ENCODE measurements at places on chromosomes 6 and 20.

DNA sequence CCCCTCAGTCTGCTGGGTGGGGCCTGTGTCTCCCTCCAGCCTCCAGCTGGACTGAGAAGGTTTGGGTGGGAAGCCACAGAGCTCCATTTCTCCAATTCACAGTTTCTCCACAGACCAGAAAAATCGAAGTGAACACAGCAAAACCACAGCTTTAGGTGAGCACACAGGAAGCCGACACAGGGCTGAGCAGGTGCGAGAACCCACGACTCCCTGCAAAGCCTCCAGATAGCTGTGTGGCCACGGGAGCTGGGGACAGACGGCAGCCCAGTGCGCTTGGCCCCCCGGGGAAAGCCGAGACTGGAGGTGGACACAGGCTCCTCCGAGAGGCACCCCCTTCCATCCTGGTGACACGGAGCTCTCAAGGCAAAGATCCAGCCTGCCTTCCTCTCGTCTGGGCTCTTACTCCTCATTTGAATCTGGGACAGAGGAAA lies 29.0 kb upstream of the MPC1 start:
- DNase-seq: no peak

GRCh38 chr6:30829639-30830255 lies 54.6 kb upstream of the DDR1 start:
- DNase-seq: no peak

- no peak for DNase-seq
Observed at GRCh38 chr6:21885532-21886114, 292.1 kb downstream of the SOX4 start.

DNA sequence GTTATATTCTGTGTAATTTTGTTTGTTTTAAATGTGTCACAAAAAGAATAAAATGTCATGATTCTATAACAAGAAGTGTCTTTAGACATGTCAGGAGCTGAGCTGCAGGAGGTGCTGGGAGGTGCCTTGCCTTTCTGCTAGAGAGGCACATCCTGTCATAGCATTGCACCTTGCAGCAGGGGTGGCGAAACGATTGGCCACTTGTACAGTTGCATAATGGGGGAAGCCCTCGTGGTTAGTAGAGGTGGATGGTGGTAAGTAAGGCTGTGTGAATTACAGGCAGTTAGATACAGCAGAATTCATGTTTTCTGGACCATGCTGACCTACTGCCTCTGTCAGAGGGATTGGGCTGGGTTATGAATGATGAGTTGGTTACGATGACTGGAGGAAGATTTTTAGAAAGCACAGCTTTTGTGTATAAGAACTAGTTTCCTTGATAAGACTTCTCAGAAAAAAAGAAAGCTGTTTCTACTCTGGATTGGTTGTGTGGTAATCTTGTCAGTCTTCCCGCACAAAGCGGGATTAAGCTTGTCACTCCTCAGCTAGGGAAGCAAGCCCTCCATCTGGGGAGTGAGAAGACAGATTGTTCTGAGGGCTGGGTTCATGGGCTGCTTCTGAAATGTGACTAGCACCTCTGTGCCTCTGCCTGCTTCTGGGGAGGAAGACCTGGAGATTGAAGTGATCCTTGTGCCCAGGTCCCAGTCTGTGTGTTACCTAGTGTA lies 74.9 kb downstream of the FOXO3 start:
- no peak for DNase-seq

GRCh38 chr6:42333612-42334011 lies 116.0 kb upstream of the MRPS10 start:
- no peak for DNase-seq

- no peak for DNase-seq
Observed at GRCh38 chr6:112626468-112627082, 279.4 kb downstream of the RFPL4B start.

DNA sequence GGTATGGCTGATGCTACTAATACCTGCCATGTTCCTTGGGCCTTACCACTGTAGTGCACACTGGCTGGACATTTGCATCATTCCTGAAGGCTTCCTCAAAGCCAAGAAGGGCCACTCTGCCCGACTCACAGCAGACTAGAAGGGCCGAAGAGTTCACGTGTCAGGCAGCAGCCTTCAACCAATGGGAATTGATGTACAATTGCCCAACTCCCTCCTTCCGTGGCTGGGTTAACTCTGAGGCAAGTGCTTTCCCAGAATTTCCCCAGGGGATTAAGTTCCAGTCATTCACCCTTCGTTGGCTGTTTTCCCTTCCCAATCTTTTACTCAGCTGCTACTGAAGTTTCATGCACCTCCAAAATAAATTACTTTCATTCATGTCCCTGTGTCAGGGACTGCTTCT lies 29.8 kb downstream of the PSMB9 start:
- no peak for DNase-seq

GRCh38 chr6:53055873-53056272 lies 9.3 kb upstream of the FBXO9 start:
- DNase-seq: no peak

GRCh38 chr6:158287047-158287446 lies 25.2 kb upstream of the TULP4 start:
- no peak for DNase-seq

Measured in vagina (tissue), 2 donors.